ENCODE measurements at places on chromosomes 5 and 9.

DNA sequence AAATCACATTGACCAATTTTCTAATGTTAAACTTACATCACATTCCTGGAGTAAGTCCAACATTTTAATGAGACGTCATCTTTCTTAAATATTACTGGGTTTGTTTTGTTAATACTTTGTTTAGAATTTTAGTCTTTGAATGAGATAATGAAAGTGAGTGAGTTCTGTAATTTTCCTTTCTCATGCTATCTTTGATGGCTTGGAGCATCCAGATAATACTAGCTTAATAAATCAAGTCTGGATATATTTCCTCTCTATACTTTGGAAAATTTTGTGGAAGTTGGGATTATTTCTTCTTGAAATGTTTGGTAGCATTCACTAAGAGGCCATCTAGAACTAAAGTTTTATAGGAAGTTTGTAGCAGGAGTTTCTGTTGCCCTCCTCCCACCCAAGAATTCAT lies 90.8 kb upstream of the IL7R start:
- DNase-seq = no peak

- no peak for DNase-seq
Observed at GRCh38 chr5:179605026-179605833, 18.2 kb downstream of the HNRNPH1 start.

- DNase-seq = no peak
Observed at GRCh38 chr5:38135486-38136039, 122.8 kb upstream of the EGFLAM start.

DNA sequence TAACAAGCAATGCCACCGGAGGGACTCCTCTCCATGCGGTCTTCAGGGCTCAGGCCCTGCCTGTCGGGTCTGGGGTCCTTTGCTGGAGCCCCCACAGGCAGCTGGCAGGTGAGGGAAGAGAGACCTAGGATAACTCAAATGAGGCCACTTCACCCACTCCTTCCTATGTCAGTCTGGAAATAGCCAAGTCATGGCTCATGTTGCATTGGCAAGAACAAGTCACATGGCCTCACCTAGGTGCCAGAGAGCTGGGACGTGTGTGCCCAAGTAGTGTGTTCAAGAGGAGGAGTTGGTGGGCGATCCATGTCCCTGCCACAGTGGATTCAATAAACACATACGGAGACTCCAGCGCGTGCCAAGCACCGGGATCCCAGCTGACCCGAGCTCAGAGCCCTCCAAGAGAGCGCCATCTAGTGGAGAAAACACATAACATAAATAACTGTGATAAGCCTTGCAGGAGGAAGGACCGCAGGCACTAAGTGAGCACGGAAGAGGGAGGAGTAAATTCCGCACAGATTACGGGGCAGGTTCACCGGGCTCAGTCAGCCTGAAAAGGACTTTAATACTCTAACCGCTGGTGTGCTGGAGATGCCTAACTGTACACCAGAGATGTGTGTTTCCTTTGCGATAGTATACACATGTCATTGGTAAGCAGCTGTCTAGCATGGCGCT lies 580.8 kb downstream of the CCDC171 start:
- no peak for DNase-seq

GRCh38 chr5:114988096-114988495 lies 181.6 kb downstream of the TRIM36 start:
- DNase-seq = no peak

GRCh38 chr9:113999256-114000062 lies 78.6 kb downstream of the AMBP start:
- DNase-seq = no peak

- DNase-seq = no peak
Observed at GRCh38 chr5:1542781-1543180, 19.0 kb upstream of the LPCAT1 start.

GRCh38 chr5:135814316-135814715 lies 20.1 kb upstream of the SLC25A48 start:
- no peak for DNase-seq

All from stimulated activated CD8-positive, alpha-beta memory T cell treated with anti-CD3 and anti-CD28 coated beads, Interleukin-4, amount 100 ng/mL, for 1 hour (primary cell).